Stimulated activated CD8-positive, alpha-beta memory T cell treated with anti-CD3 and anti-CD28 coated beads, Interleukin-7, amount 100 ng/mL, for 24 hours (primary cell): ENCODE measurements at places on chromosomes 2 and 18.

- peak; percentile 16 for DNase-seq
These were observed 7.8 kb downstream of the RAX start for GRCh38 chr18:59265246-59265973.

- peak; percentile 6 for DNase-seq
These were observed at the start of gene CCBE1 for GRCh38 chr18:59697236-59697932. Gene CCBE1, minus strand, starts transcription at chr18:59697423.

GRCh38 chr2:209422191-209422754, 1.6 kb upstream of the MAP2 start:
- DNase-seq, result no peak

DNA sequence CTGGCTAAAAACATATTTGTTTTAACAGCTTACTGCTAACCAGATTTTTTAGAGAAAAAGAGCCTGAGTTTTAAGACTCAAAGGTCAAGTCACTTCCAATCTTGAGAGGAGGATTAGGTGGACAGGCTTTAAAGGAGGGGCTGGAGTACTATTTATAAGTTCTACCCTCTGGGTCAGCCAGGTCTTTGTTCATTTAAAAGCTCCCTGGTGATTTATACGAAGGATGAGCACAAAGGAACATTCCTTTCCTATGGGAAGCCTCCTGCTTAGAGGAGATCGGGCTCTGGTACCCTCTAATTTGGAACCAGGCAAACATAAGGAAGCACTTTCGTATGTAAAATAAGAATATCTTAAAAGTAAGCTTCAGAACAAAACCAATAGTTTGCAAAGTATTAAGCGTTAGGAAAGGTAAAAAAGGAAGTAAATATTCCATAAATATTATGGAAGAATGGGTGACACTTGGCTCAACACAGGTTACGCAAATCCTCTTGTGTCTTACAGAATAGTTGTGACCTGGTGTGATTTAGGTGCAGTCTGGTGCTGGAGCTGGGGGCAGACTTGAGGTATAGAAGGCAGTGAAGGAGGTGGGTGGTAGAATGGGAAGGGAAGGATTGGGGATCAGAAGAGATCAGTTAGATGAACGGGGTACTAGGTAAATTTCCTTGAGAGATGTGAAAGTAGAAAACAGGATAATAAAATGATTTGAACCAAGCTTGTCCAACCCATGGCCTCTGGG, 35.6 kb downstream of the PDE6D start:
- no peak for DNase-seq

GRCh38 chr2:182240862-182241371, 185.9 kb downstream of the PDE1A start:
- DNase-seq, result no peak

DNA sequence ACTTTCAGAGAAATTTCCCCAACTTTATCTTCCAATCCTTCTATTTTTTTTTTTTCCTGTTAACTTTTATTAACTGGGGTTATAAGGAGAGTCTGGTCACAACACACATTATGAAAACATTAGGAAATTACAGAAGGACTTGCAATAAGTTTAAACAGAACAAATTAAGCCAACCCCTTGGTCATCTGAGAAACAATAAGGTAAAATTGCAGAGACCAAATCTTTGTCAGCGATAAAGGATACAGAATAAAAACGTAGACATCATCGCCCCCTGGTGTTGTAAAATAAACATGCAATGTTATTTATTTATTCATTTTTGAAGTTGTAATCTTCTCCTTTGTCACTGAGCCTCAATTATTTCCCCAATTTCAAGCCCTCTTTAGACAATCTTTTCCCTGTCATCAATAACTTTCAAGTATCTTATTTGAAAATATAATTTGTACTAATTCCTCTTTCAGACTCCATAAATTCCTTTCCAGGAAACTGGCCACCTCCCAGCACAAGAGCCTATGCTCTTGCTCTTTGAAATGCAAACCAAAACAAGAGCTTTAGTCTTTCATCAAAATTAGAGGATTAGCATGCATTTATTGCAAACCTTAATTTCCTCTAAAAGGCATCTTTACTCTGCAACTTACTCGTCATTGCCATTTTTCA, 19.5 kb downstream of the G6PC2 start:
- DNase-seq, result no peak
